Ovary (tissue), 10 donors: ENCODE measurements at places on chromosomes 3 and 15. TPM values are rescaled to one million over a fixed set of nuclear protein-coding genes. Genes with fewer than 3 reads are reported as not detected.

DNA sequence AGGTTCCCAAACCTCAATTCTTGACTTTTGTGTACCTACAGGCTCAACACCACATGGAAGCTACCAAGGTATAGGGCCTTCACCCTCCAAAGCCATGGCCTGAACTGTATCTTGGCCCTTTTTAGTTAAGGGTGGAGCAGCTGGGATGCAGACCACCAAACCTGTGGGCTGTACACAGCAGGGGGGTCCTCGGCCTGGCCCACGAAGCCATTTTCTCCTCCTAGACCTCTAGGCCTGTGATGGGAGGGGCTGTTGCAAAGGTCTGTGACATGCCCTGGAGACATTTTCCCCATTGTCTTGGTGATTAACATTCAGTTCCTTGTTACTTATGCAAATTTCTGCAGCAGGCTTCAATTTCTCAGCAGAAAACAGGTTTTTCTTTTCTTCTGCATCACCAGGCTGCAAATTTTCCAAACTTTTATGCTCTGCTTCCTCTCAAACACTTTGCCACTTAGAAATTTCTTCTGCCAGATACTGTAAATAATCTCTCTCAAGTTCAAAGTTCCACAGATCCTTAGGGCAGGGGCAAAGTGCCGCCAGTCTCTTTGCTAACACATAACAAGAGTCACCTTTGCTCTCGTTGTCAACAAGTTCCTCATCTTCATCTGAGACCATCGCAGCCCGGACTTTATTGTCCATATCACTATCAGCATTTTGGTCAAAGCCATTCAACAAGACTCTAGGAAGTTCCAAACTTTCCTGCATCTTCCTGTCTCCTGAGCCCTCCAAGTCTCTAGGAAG lies 90.9 kb upstream of the PLXND1 start:
- no peak for DNase-seq

- no peak for DNase-seq
Measured at GRCh38 chr3:32996755-32997091, 45.3 kb downstream of the CCR4 start.

DNA sequence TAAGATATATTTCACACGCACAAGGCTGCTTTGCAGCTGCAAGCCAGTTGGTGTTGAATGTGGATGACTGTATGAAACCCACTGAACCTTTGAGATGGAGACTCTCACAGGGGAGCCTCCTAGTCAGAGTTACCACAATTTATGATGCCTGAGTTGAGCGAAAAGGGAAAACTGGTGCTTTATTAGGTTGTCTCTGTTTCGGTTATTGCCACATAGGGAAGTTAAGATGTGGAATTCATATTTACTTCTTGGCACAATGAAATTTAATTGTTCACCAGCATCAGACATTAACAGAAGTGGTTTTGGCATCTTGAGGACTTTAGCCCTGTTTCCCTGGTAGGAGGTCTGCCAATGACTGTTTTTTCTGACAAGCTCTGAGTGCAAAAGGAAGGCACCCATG lies 358.2 kb downstream of the SQOR start:
- no peak for DNase-seq

DNA sequence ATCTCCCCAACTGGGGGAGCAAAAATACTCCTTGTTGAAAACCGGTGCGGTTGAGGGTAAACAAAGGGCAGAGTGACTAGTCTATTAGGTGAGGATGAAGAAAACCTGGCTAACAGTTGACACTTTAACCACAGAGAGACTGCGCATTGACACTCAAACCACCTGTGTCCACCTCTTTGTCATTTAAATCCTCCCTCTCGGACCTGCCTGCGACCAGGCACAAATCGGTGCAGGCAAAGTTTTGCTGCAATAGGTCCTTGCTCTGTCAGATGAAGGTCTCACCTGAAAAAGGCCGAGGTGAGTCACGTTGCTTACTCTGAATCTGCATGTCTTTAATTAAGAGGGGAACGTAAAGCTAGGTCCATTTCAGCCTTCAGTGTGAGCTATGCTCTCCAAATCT lies 494.1 kb upstream of the DPPA4 start:
- no peak for DNase-seq

The HTR3E gene
- polyA plus RNA-seq = not detected

DNA sequence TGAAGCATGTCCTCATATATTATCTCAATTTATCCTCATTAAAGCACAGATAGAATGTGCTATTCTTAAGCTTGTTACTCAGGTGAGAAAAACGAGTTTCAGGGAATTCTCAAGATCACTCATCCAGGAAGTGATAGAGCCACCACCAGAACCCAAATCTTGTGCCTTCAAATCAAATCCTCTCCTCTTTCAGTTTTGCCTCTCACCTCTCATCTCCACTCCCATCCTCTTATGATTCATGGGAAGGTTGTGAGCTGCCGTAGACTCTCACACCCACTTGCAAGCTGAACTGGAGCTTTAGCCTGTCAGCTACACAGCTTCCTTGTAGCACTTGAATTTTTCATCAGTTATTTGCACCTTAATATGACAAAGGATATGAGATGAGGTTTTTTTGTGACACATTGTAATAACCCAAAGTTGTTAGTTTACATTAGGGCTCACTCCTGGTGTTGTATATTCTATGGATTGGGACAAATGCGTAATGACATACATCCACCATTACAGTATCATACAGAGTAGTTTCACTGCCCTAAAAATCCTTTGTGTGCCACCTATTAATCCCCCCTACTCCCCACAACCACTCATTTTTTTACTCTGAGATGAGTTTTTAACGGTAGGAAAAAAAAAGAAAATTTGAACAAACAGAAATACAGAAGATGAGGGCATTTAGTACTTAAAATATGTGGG lies 25.7 kb downstream of the GPR15 start:
- no peak for DNase-seq

DNA sequence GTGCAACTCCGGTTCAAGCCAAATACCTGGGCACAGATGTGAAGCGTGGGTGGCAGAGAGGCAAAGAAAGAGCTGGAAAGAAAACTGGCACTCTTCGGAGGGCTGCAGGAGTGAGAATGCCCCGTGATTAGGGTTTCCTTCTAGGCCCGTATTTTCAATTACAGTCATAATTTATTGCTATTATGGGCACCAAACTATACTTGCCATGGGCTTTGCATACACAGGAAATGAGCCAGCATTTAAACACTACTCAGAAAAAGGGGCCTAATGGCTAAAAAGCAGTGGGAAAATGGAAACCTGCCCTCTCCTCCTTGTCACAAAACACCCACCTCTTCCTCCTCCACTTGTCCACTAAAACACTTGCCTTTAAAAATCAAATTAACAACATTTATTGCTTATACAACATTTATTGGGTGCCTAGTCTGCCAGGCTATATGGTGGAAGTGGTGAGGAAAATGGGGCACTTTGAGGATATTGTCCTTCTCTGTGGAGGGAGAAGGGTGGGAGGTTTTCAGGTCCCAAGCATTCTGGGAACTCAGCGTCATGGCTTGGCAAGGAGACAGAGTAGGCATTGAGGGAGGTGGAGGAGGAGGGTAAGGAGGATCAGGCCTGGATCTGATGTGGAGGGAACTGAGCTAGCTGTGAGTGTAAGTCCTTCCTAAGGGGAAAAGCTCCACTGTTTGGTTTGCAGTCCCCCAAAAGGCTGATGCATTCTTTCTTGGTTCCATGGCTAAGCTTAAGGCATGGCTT lies 160.9 kb downstream of the SLCO3A1 start:
- DNase-seq = no peak

The PSTPIP1 gene
- 2.4 TPM for polyA plus RNA-seq

- DNase-seq = no peak
Measured at GRCh38 chr3:120089089-120089488, 5.2 kb downstream of the GSK3B start.

DNA sequence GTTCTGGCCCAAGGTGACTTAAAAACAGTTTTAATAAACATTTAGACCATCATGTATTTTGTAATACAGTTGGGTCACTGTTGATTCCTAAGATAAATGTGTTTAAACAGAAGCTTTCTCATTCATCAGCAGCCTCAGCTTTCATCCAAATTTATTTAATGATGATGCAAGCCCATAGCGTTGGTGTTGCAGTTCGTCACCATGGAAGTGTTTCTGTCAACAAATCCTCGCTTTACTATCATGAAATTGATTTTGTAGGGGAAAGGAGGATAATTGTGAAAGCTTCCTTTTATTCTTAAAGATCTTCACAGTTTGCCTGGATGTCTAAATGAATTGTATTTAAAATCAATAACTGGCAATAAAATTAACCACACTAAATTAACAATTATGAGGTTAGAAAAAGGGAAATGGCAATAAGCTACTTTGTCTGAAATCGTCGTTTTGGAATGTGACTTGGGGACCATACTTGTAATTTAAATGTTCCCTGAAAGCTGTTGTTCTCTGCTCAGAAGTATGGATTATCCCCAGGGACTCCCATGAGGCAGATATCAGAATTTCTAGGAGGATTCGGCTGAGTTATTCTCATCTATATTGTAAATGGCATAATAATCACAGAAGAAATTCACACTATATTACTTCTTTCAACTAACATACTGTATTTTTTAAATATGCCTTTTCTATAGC lies 29.0 kb downstream of the CMSS1 start:
- no peak for DNase-seq

DNA sequence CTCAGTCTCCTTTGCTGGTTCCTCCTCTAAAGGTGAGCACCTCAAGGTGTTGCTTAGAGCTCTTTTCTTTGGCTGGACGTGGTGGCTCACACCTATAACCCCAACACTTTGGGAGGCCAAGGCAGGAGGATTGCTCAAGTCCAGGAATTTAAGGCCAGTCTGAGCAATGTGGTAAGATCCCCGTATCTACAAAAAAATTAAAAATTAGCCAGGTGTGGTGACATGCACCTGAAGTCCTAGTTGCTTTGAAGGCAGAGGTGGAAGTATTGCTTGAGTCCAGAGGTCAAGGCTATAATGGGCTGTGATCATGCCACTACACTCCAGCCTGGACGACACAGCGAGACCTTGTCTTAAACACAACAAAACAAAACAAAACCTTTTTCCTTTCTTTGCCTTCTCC lies 28.3 kb downstream of the TOPBP1 start:
- DNase-seq = no peak

The GUCA1C gene
- polyA plus RNA-seq = 0.38 TPM

DNA sequence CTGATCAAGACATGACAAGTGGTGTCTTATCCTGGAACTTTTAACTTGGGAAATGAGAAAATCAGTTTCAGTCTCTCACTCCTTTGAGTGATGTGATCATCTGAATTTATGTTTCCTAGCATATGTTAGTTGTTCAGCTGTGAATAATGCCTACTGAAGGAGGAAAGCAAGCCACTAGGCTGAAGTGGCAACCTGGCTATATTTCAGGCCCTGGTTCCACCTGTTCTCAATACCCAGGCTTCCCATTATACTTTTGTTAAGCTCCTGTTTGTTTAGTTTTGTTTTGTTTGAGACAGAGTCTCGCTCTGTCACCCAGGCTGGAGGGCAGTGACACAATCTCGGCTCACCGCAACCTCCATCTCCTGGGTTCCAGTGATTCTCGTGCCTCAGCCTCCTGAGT lies 243.8 kb downstream of the ALCAM start:
- no peak for DNase-seq

The LRTM1 gene
- not detected for polyA plus RNA-seq

- no peak for DNase-seq
Measured at GRCh38 chr3:175951047-175951694, 1092.0 kb downstream of the NAALADL2 start.

DNA sequence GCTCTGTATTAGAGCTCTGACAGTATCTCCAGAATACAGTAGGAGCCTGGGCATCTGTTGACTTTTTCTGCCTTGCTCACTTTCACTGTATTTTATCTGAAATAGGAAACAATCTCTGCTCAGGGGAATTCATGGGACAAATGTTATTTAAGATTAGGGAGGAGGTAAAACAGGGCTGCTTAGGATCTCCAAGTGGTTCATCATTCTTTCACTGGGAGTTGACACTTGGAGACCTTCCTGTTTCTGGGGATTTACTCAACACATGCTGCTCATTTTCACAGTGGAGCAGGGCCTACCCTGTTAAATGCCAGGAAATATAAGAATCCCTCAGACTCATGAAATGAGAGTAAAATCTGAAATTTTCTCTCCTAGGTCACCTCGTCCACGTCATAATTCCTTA lies 185.5 kb downstream of the GAP43 start:
- no peak for DNase-seq

DNA sequence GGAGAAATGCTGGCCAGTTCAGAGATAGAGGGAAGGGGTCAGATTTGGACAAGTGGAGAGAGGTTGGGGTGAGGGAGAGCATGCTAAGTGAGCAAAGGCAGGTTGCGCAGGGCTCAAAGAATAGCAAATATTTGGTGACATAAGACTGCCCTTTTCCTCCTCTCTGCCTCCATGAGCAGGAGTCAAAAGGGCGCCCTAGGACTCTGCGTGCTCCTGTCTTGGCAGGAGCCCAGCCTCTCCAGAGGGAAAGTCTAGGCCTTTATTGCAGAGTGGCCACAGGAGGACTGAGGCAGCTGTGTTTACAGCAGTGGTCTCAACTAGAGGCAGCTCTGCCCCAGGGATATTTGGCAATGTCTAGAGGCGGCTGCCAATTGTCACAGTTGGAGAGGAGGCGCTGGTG lies 165.6 kb downstream of the FAM43A start:
- DNase-seq = no peak

DNA sequence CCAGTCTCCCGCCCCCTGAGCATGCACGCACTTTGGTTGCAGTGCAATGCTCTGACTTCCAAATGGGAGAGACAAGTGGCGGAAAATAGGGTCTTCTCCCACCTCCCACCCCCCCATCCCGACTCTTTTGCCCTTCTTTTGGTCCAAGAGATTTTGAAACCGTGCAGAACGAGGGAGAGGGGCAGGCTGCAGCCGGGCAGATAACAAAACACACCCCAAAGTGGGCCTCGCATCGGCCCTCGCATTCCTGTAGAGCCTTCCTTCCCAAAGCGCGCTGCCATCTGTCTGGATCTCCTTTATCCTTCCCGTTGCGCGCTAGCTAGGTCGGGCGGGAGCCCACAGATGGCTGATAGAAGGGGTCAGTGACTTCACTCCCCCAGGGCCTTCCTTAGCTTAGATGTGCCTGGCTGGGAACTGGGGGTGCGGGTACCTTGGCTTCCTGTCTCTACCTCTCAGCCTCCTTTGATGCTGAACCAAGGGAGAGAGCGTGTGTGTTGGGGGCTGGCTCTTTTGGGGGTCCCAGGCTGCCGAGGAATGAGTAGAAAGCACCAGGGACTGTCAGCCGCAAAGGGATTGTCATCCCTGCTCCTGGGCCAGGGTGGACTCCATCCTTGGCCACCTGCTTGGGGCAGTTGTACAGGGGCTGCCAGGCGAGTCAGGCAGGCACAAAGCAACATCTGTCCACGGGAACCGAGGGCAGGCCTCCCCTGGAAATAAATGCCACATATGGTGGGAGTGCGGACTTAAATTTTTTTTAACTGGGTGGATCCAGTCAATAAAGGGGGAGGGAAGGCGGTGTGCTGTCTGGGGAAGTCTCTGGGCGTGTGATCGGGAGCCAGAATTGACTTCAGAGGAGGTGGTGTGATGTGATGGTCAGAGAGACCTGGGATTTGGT lies 1.8 kb downstream of the SMAD3 start:
- DNase-seq = no peak

- DNase-seq = no peak
Measured at GRCh38 chr3:129526121-129526900, 2.1 kb upstream of the RHO start.

- no peak for DNase-seq
Measured at GRCh38 chr15:90042766-90043529, 41.8 kb downstream of the ZNF710 start.

- no peak for DNase-seq
Measured at GRCh38 chr3:152385761-152386160, 117.0 kb downstream of the MBNL1 start.

The STAC gene
- 1.6 TPM for polyA plus RNA-seq

The ZBTB20 gene
- 10.1 TPM for polyA plus RNA-seq
